ENCODE measurements at places on chromosomes 7 and 10. TPM values are rescaled to one million over a fixed set of nuclear protein-coding genes. Genes with fewer than 3 reads are reported as not detected.

DNA sequence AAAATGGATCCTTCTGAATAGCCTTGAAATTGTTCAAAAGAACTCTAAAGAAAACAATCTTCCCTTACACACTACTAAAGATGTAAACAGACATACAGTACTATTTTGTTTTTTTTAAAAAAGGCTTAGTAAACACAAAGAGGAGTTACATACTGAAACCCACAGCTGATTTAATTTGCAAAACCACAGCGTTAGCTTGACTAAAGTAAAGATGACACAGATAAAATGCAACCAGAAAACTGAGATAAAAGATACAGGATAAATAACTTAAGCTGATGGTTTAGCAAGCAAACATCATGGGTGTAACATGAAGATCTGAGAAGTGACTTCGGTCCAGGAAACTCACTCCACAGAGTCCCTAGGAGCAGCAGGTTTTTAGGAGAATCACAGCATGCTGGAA lies 21.8 kb downstream of the PRKCQ start:
- DNase-seq = no peak

DNA sequence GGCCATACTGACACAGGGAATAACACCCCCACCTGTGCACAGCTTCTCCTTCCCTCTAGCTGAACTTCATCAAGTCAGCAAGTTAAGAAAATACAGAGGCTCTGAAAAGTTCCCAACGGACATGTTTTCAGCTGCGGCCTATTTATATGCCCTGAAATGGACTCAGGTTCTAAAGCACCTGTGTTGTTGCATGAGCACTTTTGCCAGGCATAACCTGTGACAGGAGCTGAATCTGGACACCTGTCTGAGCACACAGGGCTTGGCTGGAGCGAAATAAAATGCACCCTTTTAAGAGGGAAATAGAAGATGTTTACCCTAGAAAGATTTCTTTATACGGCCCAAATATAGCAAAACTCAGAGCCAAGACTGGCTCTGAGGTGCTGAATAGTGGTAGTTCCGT lies 46.7 kb downstream of the COBL start:
- DNase-seq = no peak

- no peak for DNase-seq
These were observed 2.7 kb upstream of the ZCCHC24 start for GRCh38 chr10:79447911-79448731.

DNA sequence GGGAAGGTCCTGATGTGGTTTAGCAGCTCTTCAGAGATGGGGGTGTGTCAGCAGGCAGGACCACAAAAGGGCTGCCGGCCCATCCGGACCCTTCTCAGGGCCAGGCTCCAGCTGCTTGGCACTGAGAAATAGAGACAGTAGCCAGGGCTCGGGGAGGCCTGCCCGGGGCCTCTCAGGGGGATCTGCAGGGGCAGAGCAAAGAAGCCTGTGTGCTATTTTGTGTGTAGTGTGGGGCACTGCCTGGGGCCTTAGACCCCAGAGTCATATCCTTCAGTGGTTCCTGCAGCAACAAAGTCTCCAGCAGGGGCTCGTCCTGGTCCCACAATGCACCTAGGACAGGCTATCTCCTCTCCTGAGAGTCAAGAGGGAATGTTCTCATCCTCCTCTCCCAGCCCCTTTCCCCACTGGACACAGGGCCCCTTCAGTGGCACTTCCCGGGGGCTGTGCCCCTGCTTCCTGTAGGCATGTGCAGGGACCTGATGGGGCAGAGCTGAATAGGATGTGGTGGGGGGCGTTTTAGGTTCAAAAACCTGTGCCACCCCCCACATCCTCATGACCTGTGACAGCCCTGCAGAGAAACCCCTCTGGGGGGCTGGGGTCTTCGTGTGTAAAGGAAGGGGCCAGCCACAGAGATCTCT lies 159.5 kb upstream of the RHEB start:
- no peak for DNase-seq

- DNase-seq = no peak
These were observed 434.5 kb downstream of the SUGCT start for GRCh38 chr7:40569326-40569725.

GRCh38 chr7:100801833-100802568 lies 25.3 kb downstream of the EPHB4 start:
- no peak for DNase-seq

- no peak for DNase-seq
These were observed 327.2 kb upstream of the BMPER start for GRCh38 chr7:33578166-33578565.

- DNase-seq = no peak
These were observed 149.2 kb downstream of the PTEN start for GRCh38 chr10:88012641-88013040.

GRCh38 chr10:74949034-74949832 lies 122.8 kb downstream of the KAT6B start:
- no peak for DNase-seq

DNA sequence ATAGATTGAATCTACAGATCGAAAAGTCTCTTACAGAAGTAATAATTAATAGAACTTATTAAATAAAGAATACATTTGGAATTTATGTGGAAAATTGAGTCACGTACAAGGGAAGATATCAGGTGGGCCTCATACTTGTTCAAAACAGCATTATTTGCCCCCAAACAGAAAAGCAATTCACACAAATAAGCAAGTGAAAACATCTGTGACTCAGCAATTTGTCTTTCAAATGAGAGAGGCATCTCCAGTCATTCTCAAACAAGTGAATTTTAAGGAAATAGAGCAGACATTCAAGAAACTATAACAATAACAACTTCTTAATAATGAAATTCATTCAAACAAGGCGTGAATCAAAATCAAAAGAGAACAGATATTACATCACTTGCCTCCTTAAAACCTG lies 50.1 kb downstream of the SEMA3A start:
- DNase-seq = no peak

DNA sequence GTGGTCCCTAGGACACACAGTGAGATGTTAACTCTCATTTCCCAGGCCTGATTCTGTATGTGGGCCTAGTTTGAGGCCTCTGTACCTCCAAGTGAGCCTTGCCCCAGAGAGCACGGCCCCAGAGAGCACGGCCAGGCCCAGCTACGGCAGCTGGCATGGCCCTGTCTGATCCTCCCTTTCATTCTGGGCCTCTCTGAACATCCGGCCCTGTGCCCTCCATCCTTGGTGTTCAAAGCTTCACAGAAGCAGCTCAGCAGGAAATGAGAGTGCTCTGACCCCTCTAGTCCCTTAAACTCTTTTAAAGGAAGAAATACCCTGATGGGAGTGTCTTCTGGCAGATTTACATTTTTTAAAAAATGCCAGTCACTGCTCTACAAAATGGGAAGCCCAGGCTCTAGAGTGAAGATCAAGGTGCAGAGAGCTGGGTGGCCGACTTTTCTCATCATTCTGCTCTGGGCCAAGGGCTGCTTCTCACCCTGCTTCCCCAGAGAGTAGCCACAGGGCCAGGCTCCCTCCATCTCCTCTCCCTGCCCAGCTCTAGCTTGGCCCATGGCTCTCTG lies 171.9 kb downstream of the RPS24 start:
- DNase-seq = no peak

- DNase-seq = no peak
These were observed 192.3 kb downstream of the DNAJC1 start for GRCh38 chr10:21811245-21811585.

GRCh38 chr7:115940460-115941060 lies 90.0 kb downstream of the TFEC start:
- DNase-seq = no peak

DNA sequence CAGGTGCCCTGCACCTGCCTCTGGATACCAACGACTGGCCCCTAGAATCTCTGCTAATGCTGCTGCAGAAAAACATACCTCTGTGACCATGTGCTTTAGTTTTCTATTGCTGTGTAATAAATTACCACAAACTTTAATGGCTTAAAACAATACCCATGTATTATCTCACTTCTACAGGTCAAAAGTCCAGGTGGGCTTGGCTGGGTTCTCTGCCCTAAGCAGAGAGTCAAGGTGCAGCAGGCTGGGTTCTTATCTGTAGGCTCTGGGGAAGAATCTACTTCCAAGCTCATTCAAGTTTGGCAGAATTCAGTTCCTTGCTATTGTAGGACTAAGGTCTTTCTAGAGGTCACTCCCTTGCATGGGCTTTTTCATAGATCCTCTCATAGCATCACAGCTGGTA lies 52.3 kb downstream of the CCDC71L start:
- DNase-seq = no peak

- no peak for DNase-seq
These were observed 103.2 kb upstream of the GPR26 start for GRCh38 chr10:123562811-123563580.

GRCh38 chr7:128119036-128119435 lies 87.8 kb upstream of the LRRC4 start:
- no peak for DNase-seq

DNA sequence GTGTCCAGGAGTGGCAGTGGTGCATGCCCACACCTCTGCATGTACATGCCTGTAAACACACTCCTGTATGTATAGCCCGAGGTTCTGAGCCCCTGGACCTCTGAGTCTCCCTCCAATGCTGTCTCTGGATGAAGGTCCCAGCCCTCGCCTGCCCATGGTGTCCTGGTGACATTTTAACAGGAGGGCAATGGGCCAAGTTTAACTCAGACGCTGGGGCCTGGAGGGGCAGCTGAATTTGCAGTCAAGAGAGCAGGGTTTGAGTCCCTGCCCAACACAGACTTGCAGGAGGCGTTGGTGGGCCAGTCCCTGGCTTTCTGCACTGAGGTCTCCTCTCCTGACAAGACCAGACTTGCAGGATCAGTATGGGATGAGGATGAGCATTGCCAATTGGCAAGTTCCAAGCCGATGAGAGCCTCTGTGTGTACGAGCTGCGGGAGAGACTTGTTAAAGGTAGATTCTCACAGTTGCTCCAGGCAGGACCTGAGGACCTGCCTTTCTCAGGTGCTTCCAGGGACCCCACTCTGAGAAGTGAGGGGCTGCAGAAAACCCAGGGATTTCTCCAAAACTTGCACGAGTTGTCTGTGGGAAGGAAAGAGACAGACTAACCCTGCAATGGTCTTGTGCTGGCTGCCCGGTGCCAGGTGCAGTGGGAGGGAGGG lies 141.9 kb downstream of the ELFN1 start:
- no peak for DNase-seq

DNA sequence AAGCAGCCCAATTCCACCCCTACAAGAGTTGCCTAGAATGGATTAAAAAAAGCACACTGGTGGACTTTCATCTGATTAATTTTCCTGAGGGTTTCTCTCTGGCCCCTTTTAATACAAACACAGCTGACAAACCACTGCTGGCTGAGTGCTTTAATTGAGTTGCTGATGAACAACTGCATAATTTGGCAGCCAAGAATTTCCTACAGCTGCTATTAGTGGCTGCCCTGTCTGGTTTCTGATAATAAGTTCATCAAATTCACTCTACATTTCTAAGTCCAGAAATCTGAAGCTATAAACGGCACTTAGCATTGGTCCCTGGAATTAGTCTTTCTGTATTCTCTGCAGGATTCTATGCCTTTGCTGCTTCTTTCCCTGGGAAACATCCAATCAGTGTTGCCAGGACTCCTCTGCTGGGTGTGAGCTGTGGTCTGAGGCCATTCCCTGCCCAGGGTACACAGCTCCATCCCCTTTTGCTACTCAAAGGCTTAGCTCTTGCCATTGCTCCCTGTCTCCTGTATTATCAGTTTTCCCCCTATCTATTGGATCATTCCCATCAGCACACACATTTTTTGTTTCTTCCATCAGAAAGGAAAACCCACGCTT lies 110.6 kb downstream of the LSM5 start:
- no peak for DNase-seq

DNA sequence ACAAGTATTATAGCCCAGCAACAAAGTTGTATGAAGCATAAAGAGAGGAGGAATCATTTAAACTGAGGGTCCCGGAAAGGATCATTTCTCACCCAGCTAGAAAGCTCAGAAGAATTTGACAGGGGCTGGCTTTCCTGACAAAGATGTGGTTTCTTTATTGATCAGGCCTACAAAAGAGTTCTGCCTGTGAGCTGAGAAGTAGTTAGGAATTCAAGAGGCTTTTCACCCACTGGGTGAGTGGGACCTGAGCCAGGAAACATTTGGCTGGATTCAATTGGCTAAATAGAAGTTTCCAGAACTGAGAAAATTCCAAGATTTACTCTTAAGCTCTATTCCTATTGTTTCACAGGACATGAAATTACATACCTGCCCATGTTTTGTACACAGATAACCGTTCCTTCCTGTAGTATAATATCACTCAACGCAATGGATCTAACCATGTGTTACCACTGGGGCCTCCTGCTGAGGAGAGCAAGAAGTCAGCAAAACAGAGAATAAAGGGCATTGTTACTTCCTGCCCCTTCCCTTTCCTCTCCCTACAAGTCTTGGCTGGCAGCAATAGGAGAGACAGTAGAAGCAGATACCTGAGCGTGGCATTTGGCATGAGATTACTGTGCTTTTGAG lies 53.9 kb upstream of the PAPSS2 start:
- no peak for DNase-seq

DNA sequence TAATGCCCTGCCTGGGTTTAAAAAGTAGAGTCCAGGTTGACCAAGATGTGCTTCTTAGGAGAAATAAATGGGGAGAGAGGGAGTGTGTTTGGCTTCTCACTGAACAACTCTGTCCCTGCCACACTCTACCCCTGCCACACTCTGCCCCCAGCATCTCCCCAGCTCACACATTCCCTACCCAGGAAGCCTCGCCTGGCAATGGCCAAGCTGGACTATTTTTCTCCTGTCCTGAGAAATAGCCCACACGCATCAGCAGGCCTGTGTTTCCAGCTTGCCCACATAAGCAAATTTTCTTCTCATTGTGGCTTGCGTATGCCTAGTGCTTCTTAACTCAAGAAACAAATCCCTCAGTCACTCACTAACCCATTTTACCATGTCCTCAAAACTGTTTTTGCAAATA lies 1.8 kb downstream of the LRRC18 start:
- DNase-seq = no peak

DNA sequence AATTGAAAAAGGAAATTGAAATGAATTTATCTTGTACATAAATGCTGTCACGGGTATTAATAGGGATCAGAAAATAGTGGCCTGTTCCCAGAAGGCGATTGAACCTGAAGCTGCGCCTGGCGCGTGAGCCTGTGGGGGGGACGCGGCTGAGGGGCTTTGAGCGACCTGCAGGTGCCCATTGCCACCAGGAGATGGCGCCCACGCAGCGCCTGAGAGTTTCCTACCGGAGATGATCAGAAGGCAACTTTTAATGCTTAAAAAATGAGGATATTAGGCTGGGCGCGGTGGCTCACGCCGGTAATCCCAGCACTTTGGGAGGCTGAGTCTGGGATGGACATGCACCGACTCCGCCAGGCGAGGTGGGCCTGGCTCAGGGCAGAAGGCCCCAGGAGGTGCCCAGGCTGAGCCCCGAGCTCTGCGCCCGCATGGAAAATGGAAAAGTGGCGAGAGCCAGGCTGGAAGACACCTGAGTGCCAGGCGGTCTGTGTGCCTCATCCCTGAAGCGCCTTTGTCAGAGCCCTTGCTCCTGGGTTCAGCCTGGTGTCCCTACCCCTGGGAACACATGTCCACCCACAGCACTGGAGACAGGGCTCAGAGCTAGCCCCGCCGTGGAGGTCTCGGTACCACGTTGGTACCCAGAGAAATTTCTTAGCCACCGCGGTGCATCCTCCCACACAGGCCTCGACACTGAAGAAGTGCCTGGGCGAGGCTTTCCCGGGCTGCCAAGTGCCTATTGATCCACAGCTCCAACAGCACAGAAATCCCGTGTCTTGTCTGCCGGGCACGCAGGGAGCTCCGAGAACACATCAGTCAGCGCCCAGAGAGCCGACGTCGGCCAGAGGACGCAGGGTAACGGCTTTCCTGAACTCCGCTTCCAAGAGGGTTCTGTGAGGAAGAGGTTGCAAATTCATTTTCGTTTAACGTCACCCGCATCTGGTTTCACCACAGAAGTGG lies 117.4 kb downstream of the INPP5A start:
- peak; percentile 65 for DNase-seq

Gene HNRNPH3
- 156 TPM for total RNA-seq

Gene RSPH10B2
- total RNA-seq = 0.53 TPM

Gene MRLN
- total RNA-seq = not detected

Gene WNT8B
- total RNA-seq = not detected

Gene HMX2
- total RNA-seq = not detected

Gene FOXI2
- total RNA-seq = not detected

Gene SPDYE8
- total RNA-seq = not detected
